ENCODE measurements at places on chromosomes 6 and 20.

DNA sequence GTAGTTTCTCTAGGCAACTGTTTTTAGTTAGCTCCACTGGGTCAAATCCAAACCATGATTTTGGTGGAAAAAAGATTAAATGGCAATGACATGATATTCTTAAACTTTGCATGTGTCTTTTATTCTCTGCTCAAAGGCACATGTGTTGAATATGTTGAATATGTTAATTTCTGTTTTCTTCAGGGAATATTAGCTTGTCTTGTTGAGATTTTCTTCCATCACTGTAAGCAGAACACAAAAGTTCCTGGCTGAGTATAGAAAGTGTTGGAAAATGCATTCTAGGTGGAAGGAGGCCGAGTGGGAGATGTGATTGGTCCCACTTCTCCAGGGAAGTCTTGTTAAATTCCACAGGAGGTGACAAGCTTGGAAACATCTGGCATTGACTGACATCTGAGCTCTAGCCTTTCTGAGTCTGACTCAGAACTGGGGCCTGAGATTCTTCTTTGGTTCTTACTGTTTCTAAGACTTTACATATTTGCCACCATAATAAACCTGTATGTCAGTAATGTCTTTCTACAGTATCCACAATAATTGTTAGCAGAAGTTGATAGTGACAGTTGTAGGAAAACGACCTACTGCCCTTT lies 81.1 kb downstream of the LAMA4 start:
- DNase-seq, result no peak

GRCh38 chr6:132218059-132218696 lies 183.1 kb downstream of the MOXD1 start:
- DNase-seq, result no peak

GRCh38 chr20:45581702-45582101 lies 2.6 kb upstream of the WFDC8 start:
- no peak for DNase-seq

- no peak for DNase-seq
Measured at GRCh38 chr6:101444717-101445116, 51.2 kb downstream of the GRIK2 start.

DNA sequence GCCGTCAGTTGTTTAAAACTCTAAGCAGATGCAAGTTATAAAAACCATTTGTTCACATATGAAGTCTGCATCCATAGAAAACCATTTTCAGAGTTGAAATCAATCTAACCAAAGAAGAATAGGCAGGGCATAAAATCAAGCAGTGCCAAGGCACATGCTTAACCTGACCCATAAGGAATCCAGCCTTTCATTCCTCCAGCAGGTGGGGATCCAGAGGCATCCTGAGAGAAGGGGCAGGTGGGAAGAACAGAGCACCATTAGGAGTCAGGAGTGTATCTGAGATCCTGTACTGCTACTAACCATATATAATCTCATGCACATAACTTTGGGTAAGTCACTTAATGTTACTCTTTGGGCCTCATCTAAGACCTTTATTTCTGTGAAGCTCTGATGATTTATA lies 29.4 kb upstream of the FOXO3 start:
- DNase-seq, result no peak

DNA sequence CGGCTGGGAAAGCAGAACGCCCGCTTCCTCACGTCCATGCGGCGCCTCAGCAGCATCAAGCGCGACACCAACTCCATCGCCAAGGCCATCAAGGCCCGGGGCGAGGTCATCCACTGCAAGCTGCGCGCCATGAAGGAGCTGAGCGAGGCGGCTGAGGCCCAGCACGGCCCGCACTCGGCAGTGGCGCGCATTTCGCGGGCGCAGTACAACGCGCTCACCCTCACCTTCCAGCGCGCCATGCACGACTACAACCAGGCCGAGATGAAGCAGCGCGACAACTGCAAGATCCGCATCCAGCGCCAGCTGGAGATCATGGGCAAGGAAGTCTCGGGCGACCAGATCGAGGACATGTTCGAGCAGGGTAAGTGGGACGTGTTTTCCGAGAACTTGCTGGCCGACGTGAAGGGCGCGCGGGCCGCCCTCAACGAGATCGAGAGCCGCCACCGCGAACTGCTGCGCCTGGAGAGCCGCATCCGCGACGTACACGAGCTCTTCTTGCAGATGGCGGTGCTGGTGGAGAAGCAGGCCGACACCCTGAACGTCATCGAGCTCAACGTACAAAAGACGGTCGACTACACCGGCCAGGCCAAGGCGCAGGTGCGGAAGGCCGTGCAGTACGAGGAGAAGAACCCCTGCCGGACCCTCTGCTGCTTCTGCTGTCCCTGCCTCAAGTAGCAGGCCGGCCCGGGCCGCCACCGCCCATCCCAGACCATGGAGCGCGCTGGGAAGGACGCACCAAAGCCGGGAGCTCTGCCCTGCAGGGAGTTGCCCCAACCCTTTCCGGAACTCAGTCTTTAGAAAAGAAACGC lies 36.7 kb downstream of the STX11 start:
- no peak for DNase-seq

DNA sequence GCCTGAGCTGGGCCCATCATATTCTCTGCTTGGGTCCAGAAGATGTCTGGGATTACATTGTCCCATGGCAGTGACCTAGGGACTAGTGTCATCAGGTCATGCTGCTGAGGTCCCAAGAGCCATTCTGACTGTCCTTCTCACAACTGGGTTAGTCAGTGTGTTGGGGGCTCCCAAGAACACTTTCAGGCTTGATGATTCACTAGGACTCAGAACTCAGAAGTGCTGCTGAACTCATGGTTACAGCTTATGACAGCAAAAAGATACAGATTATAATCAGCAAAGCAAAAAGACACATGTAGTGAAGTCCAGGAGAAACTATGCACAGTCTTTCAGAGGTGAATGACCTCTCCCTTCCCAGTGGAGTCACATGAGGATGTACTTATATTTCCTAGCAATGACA lies 107.8 kb downstream of the SYNE1 start:
- DNase-seq, result no peak

DNA sequence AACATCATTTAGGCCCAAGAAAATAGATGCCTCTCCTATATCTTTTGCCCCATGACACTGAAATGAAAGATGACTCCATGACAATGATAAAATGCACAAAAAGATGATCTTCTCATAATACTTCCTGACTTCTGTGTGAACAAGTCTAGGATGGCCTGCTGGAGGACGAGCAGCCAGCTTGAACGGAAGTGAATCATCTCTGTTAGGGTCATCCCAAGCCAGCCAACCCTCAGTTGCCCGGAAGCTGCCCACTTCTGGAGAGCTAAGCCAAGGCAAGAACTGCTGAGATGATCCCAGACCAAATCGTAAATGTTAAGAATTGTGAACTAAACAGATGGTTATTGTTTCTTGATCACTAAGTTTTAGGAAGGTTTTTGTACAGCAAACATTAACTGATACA lies 249.7 kb upstream of the HS3ST5 start:
- DNase-seq, result no peak

GRCh38 chr6:136959471-136959891 lies 37.4 kb downstream of the SLC35D3 start:
- no peak for DNase-seq

- DNase-seq, result peak; percentile 2
Measured at GRCh38 chr6:12233693-12234571, 56.2 kb upstream of the EDN1 start.

- DNase-seq, result no peak
Measured at GRCh38 chr6:97203343-97203742, 79.7 kb downstream of the MMS22L start.

- no peak for DNase-seq
Measured at GRCh38 chr6:9623985-9624384, 790.9 kb downstream of the TFAP2A start.

DNA sequence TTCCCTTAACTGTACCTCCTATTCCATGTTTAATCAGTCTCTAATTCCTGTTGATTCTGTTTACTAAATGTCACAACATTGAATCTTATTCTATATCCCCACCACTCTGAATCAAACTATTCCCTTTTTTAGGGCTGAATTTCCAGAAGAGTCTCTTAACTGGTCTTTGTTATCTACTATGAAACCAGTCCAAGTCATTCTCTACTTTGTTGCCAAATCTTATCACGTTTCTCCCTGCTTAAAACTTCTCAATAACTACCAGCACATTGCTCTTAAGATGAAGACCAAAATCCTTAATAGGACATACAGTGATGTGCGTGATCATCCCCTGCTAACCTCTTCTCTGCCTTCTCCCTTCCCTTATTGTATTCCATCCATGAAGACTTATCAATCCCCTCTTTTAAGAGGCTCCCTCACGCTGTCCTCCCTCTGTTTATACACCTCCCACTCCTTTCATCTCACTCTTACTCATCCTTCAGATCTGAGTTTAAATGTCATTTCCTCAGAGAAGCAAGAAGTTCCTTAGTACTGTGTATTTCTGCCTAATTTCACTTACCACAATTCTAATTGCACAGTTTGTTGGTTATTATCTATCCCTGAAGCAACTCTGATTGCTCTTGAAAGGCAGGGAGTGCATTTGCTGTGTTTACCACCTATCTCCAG lies 143.0 kb upstream of the AHI1 start:
- DNase-seq, result no peak

DNA sequence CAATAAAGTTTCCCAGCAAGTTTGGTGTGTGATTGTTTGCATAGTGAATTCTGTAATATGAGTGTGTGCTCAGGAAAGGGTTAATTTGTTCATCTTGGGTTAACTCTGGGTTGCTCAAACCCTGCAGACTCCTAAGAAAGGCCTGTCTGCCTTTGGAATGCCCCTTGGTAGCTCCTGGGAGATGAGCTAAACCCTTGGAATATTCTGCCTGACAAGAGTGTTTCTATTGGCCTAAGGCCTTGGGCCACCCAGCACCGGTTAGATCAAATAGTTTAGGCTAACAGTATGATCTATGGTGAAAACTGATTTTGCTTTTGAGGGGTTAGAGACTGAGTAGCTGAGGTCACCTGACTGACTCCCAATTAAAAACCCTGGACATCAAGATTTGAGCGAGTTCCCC lies 248.3 kb downstream of the GRM1 start:
- DNase-seq, result no peak

DNA sequence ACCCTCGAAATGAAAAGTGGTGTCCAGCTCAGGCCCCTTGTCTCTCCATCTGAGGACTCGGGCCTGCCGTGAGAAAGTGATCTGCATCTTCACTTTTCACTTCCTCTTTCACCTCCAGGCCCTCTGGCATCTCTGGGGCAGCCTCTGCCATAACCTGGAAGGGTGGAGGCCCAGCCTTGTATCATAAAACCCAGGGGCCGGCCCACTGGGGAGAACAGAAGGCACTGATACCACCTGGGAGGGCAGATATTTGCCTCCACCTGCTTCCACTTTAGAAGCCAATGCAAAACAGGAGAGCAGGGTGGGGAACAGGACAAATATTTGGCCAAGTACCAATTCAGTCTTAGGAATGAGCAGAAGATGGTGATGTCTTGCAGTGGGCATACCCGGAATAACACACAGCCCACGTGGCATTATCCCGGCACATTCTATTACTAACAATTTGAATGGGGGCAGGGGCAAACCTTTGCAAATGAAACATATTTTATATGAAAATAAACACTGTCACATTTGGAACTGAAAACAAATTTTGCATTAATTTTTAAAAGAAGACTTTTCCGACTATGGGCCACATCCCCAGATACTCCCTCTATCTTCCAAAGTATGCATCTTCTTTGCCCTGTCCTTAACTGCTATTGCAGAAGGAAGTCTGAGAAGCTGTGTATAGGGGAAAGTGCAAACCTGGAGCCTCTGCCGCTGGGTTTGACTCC lies 69.2 kb upstream of the TBC1D7 start:
- DNase-seq, result no peak

- DNase-seq, result no peak
Measured at GRCh38 chr6:13065581-13065980, 262.8 kb downstream of the TBC1D7 start.

GRCh38 chr6:37558168-37558567 lies 58.5 kb upstream of the CCDC167 start:
- DNase-seq, result no peak

GRCh38 chr20:58926802-58927489 lies 54.1 kb upstream of the NELFCD start:
- no peak for DNase-seq

GRCh38 chr6:71209206-71209605 lies 79.4 kb upstream of the OGFRL1 start:
- no peak for DNase-seq

- DNase-seq, result peak; percentile 76
Measured at GRCh38 chr6:33714385-33715040, 3.0 kb upstream of the UQCC2 start.

DNA sequence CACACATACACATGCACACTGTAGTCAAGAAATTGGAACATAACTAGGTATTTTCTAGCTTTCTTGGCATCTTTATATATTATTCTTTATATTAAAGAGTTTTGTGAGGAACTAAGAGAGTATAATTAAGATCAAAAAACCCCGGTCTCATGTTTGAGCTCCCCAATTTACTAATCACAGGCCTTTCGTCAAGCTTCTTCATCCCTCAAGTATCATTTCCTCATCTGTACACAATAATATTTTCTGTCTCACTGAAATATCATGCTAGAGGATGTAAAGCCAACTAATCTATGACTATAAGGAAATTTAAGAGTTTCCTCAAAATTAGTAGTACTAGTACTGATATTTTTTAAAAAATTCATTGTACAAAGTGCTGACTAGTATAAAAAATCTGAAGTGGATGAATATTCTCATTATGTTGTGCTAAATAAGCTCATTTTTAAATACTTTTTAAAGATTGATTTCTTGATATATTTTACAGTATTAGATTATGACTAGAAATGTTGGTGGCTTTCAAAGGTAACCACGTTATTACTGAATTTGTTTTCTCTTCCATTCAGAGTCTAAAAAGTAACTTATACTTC lies 28.0 kb downstream of the PEX3 start:
- DNase-seq, result no peak

DNA sequence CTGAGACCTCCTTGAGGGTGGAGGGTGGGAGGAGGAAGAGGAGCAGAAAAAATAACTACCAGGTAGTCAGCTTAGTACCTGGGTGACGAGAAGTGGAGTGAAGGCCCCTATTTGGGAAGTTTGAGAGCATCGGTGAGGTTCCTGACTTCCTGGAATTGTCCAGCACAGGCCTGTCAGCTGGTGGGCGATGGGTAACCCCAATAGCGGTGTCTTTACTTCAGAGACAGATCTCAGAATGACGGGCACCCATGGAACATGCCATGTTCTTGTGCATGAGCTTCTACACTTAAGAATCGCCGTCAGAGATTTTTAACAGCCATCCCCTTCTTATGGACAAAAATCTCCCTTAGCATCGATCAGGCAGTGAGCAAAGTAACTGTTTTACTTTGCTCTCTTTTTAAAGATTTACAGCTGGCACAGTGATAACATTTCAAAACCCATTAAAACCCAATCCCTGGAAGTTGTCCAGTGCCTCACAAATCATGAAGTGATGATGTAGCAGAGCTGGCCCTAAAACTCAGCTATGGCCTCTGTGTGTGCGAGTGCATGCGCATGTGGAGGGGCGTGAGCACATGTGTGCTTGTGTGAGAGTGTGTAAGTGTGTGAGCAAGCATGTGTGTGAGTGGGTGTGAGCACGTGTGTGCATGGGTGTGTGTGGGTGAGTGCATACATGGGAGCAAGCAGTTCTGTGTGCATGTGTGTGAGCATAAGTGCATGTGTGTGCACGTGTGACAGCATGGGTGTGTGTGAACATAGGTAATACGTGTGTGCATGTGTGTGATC lies 85.2 kb downstream of the DLL1 start:
- no peak for DNase-seq
